ENCODE measurements at places on chromosomes 3 and 15.
A peak's percentile ranks its signal among the peaks of the same experiment; 100 is the strongest.

- DNase-seq = peak; percentile 69
Observed at GRCh38 chr3:158531334-158531733, 39.7 kb upstream of the MLF1 start.

DNA sequence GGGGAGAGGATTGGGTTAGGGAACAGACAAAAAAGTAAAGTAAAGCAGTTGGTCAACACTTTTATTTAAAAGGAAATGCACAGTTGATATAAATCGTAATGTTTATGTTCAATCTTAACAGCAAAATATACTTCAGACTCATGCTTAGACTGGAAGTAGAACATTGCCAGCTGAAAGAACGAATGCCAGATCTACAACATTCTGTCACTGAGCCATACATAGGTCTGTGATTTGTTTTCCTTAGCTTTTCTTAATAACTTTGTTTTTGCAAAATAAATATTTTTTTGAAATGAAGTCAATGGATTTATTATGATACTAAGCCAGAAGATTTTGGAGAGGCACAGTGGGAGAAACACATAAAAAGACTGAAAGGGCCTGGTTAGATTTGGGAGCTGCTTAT is 62.0 kb downstream of the LEKR1 start:
- no peak for DNase-seq

- DNase-seq = peak; percentile 98
Observed at GRCh38 chr3:38151667-38152265, 13.3 kb downstream of the MYD88 start.

DNA sequence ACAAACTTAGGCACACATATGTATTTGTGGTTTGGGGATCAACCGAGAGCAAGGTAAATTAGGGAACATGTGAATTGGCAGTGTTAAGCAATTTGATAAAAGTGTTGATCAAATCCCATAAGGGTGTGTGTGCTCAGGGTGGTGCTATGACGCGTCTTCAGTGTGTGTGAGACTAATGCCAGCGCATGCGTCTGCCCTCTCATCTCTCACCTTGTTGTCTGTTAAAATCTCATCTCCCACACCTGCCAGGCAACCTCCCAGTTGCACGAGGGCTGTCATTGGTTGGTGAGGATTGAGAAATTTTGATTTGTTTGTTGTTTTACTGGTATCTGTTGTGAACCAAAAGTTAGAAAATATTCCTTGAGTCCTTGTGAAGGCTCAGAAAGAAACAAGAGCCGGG is 137.2 kb upstream of the ICE2 start:
- DNase-seq = peak; percentile 29

- DNase-seq = peak; percentile 43
Observed at GRCh38 chr3:172089250-172089649, 49.9 kb downstream of the FNDC3B start.

DNA sequence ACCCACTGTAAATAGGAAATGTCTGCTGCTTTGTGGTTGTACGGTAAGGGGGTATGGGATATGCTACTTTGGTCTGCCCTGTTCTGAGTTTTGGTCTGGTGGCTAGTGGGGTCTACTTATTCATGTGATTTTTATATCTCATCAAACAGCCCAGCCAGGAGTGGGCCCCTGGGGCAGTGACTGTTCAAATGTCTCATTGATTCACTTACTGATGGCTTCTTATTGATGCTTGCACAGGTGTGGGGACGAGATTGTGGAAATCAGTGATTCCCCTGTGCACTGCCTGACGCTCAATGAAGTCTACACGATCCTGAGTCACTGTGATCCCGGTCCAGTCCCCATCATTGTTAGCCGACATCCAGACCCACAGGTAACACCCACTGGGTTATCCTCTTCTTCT is 38.5 kb downstream of the STARD5 start:
- DNase-seq = no peak

DNA sequence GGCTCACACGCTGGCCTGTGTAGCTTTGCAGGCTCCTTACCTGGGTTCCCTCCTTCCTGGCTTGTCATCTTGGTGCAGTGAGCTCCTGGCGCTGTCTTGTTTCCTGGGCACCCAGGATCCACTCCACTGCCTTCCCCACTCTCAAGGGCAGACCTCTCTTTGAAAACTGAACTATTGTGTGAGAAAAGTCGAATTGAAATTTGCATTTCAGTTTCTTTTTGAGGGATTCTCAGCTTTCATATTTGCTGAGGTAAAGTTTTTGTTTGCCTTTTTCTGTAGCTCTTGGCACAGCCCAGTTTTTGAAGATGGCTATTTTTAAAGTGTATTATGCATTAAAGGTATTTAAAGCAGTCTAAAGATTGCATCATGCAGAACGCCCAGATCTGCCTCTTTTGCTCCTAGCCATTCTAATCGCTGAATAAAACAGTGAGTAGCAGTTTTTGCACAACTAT is 70.1 kb downstream of the CCK start:
- no peak for DNase-seq
